Esophagus mucosa (tissue), 1 donor: ENCODE measurements at places on chromosomes 11 and 22. TPM values are rescaled to one million over a fixed set of nuclear protein-coding genes. Genes with fewer than 3 reads are reported as not detected.

TOM1 gene
- total RNA-seq, result 88.2 TPM

DNA sequence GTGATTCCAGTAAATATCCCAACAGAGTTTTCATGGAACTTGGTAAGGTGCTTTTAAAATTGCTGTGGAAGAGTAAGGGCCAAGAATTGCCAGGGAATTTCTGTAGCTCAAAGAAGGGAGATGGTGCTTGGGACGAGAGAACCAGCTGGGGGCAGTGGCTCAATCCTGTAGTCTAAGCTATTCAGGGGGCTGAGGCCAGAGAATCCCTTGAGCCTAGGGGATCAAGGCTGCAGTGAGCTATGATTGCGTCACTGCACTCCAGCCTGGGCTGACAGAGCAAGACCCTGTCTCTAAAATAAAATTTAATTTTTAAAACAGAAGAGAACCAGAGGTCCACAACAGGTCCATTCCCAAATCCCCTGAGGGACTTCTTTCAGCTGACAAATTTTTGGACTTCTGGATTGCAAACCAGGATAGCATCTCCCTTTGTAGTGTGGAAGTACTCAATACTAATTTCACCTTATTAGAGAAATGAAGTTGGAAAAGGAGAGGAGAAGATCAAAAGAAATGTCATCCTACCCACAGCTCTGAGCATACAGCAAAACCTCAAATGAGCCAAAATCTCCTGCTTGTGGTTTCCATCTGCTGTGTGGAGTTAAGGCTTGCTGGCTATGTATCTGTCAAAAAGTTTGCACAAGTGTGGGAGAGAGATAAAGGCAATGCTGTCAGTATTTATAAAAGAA, 59.2 kb upstream of the CLPB start:
- ATAC-seq, result no peak

GRCh38 chr22:38834991-38835390, 8.8 kb downstream of the NPTXR start:
- ATAC-seq, result no peak

FRMD8 gene
- 37.1 TPM for total RNA-seq

DNA sequence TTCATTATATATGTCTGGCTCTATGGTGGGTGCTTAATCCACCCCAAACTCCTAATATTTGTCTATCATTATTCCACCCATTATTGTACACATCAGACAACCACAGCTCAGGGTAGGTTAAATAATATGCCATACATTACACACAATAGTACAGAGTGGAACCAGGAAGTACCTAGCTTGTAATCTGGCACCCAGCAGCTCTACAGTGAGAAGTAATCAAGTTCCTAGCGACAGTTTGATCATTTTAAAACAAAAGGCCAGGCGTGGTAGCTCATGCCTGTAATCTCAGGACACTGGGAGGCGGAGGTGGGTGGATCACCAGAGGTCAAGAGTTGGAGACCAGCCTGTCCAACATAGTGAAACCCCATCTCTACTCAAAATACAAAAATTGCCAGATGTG, 141.0 kb downstream of the LARGE1 start:
- no peak for ATAC-seq

DEFB131B gene
- total RNA-seq, result not detected

TOB2 gene
- 19.6 TPM for total RNA-seq

NEFH gene
- not detected for total RNA-seq

MPPED2 gene
- 0.72 TPM for total RNA-seq

DNA sequence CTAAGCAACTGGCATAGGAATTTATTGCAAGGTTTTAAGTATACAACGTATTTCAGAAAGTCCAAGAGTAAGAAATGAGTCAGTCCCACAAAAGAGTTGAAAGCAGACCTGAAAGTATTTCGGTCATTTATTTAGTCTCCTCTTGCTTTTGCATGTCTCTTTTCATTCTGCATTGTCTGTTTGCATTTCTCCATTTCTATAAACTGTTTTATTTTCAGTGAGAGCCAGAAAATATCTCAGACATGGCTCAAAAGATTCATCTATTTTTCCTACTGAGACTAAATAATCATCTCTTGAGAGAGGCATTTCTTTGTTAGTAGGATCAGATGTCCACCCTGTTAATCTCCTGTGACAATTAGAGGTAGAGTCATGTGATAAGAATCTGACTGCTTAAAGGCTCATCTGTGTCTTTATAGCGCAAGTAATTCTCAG, 219.1 kb upstream of the CCDC179 start:
- ATAC-seq, result no peak

GRCh38 chr11:120707098-120707497, 195.6 kb downstream of the GRIK4 start:
- ATAC-seq, result no peak
